Substantia nigra (tissue), 51 donors: ENCODE measurements at places on chromosomes 1 and 21.

GRCh38 chr1:228865627-228866330 lies 130.5 kb downstream of the RHOU start:
- DNase-seq = no peak

DNA sequence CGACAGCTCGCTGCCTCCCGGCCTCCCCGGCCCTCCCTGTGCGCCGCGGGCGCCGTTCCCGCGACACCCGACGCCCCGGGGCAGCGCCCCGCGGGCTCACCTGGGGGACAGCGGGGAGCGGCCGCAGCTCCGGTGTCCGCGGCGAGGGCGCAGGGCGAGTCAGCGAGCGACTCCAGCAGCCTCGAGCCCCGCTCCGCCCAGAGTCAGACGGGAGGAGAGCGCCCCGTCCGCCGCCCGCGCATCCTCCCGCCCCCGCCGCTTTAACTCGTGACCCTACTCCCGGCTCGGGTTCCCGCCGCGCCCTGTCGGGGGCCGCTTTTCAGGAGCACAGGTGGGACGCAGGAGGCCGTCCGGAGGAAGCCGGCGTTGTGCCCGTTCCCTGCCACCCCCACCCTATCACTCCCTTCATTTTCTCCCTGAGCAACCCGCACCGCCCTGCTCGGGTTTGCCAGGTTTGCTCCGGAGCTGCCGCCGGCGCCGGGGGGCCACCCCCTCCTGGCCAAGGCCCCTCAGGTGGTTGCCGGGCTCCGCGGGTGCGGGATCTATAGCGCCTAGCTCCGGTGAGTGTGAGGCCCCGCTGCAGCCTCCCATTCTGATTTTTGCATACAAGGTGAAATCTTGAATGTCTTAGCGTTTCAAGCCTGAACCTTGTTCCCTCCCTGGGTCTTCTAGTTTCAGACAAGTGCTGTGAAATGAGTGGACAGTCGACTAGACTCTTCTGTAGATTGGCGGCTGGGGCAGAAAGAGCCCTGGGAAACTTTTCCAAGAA lies at the start of gene MCOLN3:
Gene MCOLN3 (minus strand): TSS at position 205 of the 769 bp plus-strand sequence. CDS start 3,140 bp downstream, outside the sequence.
- no peak for DNase-seq

DNA sequence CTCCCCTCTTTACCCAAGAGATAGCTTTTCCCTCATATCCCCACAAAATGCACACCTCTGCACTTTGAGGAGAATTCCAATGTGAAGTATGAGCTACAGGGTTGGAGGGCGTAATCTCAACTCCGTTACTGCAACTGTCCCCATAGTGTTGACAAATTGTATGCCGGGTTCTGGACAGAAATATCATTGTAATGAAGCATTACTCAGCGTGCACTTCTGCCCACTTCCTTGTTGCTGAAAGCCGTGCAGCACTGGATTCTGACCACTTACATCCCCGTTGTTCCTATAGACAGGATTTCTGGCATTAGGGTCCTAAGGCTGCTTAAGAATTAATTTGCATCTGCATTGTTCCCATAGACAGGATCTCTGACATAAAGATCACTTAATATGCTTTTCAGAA lies 205.6 kb downstream of the RHOU start:
- DNase-seq = no peak

DNA sequence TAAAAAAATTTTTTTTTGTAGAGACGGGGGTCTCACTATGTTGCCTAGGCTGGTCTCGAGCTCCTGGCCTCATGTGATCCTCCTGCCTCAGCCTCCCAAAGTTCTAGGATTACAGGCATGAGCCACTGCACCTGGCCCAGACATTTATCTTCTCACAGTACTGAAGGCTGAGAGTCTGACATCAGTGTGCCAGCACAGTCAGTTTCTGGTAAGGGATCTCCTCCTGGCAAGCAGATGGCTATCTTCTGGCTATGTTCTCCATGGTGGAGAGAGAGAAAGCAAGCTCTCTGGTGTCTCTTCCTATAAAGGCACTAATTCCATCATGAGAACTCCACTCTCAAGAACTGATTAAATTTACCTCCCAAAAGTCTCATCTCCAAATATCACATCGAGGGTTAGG lies 57.8 kb upstream of the C1orf185 start:
- DNase-seq = no peak

- no peak for DNase-seq
These were observed 642 bp upstream of the ST3GAL3 start for GRCh38 chr1:43706598-43707189.
